ENCODE measurements at places on chromosomes 2 and 18.

- DNase-seq = no peak
These were observed 315.8 kb upstream of the POU3F3 start for GRCh38 chr2:104538077-104538476.

DNA sequence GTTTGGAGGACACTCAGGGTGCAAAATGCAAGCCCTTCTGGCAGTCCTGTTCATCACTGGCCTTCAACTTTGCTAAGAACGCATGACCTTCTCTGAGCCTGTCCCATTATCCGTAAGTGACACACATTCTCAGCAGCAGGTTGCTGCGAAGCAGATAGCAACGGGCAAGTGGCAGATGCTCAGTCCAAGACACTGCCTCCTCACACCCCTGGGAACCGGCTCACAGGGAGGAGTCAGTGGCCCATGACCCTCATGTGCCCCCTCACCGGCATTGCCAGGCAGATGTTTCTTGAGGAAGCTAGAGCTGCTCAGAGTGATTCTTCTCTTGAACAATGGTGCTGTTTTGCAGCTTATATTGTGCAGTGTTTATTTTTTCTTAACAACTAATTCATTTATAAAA, 737.2 kb upstream of the HS6ST1 start:
- DNase-seq = no peak

GRCh38 chr2:28398101-28398834, 5.6 kb downstream of the FOSL2 start:
- DNase-seq = no peak

- no peak for DNase-seq
These were observed 137.7 kb downstream of the TANC1 start for GRCh38 chr2:159106109-159106508.

GRCh38 chr18:8889489-8889888, 184.1 kb downstream of the MTCL1 start:
- DNase-seq = no peak

DNA sequence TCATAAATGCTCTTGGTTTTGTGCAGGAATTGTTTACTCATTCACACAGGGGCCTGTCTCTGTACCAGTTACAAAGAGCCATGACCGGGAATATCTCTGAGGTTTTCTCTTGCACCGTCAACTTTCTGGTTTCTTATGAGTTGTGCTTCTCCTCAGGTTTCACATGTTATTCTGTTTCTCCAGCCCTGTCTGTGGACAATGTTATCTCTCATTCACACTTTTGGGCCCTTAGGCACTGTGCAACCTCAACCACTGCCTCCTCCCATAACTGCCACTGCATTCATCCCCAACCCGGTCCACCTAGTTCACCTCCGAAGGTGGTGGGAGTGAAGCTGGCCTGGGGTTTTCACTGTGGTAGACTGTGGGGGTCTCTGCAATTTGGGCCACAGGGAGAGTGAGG, 22.5 kb upstream of the NEDD4L start:
- DNase-seq = no peak

GRCh38 chr2:27828305-27828704, 56.8 kb downstream of the MRPL33 start:
- no peak for DNase-seq

GRCh38 chr2:25273985-25274535, 67.7 kb downstream of the DNMT3A start:
- no peak for DNase-seq

DNA sequence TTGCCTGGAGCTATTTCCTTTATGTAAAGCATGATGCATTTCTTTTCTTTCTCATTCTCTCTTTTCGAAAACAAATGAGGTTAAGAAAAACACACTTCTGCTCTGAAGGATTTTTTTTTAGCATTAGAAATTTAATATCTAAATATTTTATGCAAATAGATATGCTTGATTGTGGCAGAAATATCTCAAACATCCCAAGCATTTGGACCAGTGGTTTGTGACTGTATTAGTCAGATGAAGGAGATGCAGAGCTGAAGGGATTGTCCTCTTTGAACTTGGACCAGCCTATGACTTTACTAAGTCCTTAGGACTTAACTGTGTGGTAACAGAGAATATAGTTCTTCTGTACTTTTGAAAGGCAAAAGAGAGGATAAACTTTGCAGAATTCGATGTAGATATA, 335.9 kb upstream of the NT5C1B start:
- no peak for DNase-seq

DNA sequence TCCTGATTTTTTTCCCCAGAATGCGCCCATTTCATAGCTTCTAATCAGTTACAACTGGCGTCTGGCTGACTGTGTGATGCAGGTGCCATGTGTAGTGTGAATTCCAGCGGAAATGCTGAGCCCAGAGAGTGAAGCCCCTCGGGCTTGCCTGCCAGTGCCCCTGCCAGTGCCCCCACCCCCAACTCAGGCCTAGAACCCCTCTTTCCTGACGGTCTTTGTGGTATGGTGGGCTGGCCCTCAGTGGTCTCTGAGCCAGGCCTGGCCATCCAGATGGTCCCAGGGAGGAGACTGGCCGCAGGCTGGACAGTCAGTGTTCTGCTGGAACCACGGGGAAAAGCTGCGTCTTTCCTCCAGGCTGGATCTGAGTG, 3.1 kb downstream of the RAMP1 start:
- DNase-seq = no peak

DNA sequence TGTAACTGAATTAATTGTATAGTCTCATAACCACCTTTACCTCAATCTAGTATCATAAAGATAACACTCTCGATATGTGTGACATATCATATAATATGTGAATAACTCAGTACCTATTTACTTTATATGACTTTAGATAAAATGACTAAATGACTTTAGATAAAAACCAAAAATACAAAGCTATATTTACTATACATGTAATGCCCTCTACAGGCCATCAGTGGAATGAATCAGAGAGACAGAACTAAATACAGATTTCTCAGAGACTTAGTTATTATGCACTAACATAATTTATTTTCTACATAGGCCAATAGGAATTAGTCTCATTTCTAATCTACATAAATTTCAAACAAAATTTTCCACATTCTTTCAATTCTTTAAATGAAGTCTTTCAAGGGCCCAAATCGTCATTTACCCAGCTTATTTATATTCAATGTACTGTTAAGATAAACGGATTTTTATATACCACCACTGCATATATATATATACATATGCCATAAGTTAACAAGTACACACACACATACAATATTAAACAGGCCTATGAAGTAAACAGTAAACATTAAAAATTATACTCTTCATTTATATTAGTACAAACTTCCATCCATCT, 219.9 kb downstream of the EXOC6B start:
- DNase-seq = no peak

DNA sequence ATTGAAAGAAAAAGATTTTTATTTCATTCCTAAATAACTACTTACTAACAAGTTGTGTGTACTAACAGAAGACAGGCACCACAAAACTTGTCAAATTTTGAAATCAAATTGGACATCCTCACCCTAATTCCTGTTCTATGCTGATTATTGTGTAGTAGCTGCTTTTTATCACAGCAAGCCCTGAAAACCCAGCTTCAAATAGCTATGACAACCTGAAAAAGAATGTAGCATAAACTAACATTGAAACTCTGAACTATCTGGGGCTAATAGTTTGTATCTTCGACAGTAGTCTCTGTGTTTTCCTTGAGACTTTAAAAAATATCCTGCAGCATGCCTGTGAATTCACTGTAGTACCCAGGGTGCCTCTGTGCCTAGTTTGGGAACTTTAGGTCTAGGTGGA, 122.6 kb downstream of the WDPCP start:
- DNase-seq = no peak

- no peak for DNase-seq
These were observed 819 bp upstream of the SERPINE2 start for GRCh38 chr2:224039770-224040440.
